Prostate gland (tissue), 2 donors: ENCODE measurements at places on chromosomes 12 and 14.
A peak's percentile ranks its signal among the peaks of the same experiment; 100 is the strongest.

DNA sequence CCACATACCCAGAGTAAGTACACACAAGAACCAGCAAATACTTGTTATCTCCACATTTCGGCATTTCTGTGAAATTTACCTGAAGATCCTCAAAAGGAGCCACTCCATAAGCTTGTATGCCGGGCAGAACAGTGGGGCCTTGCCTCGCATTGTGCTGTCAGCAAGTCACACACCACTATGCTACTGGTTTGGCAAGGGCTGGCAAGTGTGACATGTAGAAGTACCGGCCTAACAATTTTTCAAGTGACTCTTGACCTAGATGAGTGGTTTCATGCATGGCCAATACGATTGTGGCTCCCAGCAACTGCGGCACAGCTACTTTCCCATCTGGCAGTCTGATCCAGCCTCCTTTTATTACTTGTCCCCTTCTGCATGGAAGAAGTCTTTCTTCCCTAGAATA is 69.8 kb downstream of the GAS2L3 start:
- DNase-seq, result no peak

- DNase-seq, result peak; percentile 30
Observed at GRCh38 chr12:105382771-105383622, 52.5 kb downstream of the C12orf75 start.

GRCh38 chr12:66423266-66423665 is 121.0 kb downstream of the HELB start:
- DNase-seq, result no peak

- DNase-seq, result no peak
Observed at GRCh38 chr14:35384455-35385041, 20.0 kb downstream of the NFKBIA start.

DNA sequence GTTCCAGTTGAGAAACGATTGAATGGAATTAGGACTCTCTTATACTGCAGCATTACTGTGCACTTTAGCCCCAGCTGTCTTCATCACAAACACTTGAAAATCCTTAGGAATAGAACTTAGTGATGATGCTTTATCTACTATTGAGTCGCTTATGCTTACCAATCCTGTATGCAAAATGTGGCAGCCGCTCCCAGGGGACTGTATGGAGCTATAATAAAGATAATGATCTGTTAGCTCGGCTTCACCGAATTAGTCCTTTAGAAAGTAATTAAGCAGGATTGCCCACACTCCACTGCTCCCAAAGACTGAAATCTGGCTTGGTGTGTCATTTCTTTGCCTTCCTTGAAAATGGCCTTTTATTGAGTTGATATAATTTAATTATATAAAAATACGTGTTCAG is 10.6 kb downstream of the EML1 start:
- DNase-seq, result no peak

DNA sequence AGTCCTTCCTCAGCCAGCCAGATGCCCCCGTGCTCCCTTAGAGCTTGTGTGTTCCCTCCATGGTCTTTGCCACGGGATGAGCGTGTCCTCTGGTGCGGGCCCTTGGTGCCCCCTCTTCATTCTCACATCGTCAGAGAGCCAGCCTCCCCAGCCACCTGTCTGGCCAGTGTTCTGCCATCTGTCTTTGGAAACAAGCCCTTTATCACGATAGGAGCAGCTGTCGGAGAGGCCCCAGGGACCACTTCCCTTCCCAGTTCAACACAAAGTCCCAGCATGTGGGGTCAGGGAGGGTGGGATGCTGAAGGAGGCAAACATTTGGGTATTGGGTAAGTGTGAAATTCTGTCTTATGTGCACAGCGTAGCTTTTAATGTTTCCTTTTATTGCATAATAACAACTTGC is 44.5 kb downstream of the DYNC1H1 start:
- DNase-seq, result no peak

DNA sequence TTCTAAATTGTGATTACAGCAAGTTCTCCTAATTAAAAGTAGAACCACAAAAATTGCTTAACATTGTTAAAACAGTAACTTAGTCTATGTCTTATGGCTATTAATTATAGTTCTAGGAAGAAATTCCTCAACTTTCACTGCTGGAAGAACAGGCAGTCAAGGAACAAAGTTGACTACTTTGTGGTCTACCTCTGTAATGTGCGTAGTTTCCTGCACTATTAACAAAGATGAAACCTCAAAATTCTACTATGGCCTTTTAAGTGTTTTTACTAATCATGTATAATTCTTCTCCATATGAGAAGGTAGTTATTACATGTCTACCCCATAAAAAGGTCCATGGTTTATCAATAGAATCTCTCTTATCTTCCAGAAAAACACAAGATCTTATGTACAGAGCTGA is 7.6 kb downstream of the RASSF9 start:
- DNase-seq, result no peak

- DNase-seq, result no peak
Observed at GRCh38 chr12:92330654-92331053, 185.0 kb upstream of the BTG1 start.

DNA sequence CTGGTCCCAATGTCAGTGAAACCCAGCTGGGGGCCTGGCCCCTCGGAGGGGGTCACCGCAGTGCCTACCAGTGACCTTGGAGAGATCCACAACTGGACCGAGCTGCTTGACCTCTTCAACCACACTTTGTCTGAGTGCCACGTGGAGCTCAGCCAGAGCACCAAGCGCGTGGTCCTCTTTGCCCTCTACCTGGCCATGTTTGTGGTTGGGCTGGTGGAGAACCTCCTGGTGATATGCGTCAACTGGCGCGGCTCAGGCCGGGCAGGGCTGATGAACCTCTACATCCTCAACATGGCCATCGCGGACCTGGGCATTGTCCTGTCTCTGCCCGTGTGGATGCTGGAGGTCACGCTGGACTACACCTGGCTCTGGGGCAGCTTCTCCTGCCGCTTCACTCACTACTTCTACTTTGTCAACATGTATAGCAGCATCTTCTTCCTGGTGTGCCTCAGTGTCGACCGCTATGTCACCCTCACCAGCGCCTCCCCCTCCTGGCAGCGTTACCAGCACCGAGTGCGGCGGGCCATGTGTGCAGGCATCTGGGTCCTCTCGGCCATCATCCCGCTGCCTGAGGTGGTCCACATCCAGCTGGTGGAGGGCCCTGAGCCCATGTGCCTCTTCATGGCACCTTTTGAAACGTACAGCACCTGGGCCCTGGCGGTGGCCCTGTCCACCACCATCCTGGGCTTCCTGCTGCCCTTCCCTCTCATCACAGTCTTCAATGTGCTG is 11.0 kb downstream of the ZBTB39 start:
- DNase-seq, result no peak

- no peak for DNase-seq
Observed at GRCh38 chr12:26281320-26281719, 85.9 kb downstream of the SSPN start.

GRCh38 chr14:92368001-92368400 is 45.0 kb downstream of the SLC24A4 start:
- DNase-seq, result no peak

DNA sequence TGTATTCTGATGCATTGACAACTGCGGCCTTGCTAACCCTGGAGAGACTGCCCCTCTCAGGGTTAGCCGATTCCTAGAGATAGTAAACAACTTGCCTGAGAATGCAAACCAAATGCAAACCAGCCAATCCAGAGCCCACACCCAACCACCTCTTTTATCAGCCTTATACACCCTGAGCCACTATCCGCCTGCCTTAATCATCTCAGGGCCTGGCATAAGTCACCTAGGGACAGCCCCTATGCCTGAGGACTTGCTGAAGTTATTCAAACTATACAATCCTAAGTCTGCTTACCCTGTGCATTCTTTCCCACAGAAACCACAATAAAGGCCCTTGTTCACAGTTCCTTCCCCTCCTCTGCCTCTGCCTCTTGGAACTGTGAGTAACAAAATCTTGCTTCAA is 177.2 kb downstream of the KCNA5 start:
- no peak for DNase-seq

GRCh38 chr12:67141296-67142018 is 127.7 kb upstream of the CAND1 start:
- DNase-seq, result no peak

DNA sequence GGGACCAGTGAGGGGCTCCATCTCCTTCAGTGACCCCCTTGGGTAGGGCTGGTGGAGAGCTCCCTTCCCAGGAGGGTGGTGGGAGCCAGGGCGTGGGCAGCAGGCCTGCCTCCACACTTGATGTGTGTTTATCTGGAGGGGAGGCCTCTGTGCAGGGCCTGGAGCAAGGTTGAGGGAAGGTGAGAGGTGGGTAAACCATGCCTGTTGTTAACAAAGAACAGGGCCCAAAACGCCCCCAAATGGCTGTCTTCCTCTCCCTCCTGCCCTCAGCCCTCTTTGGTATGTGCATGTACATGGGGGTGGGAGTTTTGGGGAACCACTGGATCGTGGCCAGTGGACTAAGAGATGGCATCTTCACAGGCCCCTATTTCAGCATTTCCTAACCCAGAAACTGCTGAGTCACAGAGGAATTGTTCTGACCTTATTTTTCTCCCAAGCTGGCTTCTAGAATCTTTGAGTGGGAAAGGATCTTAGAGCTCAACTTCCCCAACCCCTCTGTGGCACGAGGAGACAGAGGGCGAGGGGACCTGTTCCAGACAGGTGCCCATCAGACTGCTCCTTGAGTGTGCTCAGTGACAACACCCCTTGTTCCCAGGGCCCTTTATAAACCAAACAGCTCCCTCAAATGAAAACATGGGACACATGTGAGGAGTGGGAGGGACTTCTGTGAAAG is 3.6 kb downstream of the SLC48A1 start:
- no peak for DNase-seq

- no peak for DNase-seq
Observed at GRCh38 chr12:21988619-21989018, 47.4 kb upstream of the ABCC9 start.

DNA sequence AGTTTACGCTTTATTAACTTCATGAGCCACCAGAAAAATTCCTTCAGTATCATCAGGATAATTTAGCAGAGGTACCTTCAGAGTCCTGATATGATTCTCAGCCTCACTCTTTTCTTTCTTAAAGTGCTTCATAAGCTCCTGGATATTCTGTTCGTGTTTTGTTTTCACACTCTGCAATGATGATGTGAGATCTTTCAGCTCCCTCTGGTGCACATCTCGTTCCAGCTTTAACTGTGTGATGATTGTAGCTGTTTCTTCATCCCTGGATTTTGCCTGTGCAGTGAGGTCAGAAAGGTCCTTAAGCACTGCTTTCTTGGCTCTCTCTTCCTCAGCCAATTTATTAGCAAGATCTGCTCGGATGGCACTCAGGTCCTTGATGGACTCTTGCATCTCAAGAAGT is 156.7 kb downstream of the CEP128 start:
- DNase-seq, result no peak

GRCh38 chr12:38669530-38669929 is 235.9 kb downstream of the CPNE8 start:
- no peak for DNase-seq

DNA sequence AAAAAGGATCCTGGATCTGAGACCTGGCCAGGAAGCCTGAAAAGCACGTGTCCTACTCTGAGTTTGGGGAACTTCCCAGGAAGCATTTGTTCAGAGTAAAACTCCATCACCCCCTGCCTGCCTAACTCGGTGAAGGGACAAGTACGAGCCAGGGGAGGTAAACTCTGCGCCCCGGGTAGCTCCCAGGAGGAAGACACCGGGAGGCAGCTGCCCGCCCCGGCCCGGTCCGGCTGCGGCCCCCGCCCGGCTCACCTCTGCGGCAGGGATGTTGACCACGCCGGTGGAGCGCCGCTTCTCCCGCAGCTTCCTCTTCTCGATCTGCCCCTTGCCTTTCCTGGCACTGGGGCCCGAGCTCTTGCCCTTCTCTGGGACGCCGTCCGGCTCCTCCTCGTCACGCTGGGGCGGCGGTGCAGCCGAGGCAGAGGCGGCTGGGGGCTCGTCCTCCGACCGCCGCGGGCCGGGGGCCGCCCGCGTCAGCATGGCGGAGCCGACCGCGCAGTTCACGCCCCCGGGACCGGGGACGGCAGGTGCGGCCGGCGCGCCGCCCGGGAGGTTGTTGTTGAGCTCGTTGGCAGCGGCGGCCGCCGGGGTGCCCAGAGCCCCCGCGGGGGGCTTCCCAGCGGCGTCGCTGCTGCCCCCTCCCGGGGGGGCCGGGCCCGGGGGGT is 1.2 kb downstream of the PAWR start:
- peak; percentile 67 for DNase-seq

GRCh38 chr12:21843795-21844194 is 69.3 kb upstream of the KCNJ8 start:
- no peak for DNase-seq

DNA sequence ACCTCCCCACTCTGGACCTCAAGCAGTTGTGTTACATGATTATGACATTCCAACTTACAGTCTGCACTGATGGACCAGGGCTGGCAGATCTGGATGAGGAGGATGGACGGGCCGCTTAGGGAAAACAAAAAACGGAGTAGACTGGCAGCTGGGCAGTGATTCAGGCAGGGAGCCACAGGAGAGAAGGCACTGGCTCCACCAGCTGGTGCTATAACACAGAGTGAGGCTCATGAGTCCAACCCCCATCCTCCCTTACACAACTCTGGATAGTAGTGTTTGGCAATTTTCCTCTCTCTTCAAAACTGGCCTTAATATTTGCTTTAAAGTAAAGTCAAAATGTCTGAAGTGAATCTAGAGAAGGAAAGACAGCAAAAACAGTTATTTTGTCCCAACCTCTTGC is 9.7 kb upstream of the RIC8B start:
- DNase-seq, result no peak
